ENCODE measurements at places on chromosomes 1 and 21. TPM values are rescaled to one million over a fixed set of nuclear protein-coding genes. Genes with fewer than 3 reads are reported as not detected.

TAL1 gene
- 3.2 TPM for total RNA-seq

LCE1F gene
- not detected for total RNA-seq

CRB1 gene
- 0.18 TPM for total RNA-seq

DNA sequence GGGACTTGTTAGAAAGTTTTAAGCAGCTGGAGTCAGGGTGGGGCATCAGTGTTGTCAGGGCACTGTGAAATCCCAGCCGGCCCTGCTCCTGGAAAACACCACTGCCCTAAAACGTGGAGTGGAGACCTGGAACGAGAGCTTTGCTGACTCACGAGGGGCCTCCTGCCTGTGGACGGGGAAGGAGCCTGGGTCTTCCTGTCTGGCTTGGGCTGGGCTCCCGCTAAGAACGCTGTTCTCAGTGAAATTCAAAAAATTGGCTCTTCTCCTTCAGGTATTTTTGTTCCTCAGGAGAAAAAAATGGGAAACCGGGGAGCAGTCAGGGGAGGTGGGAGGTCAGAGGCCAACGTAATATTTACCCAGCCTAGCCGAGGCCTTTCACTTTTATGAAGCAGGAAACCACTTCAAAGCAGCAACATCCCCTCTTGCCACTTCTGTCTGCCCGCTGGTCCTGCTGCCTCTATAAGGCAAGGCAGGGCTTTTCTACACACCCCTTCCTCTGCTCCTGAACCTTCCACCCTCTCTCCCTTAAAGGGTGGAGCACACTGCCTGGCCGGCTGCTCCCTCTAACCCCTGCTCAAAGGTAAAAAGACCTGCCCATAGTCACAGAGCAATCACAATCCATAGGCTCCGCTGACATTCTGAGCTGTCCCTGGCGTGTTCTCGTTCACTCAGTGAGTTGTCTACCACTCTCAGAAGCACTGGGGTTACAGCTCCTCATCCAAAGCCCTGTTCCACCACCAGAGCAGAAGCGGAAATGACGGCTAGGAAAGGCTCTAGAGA lies 8.0 kb downstream of the PLXNA2 start:
- DNase-seq: peak; percentile 63

DNA sequence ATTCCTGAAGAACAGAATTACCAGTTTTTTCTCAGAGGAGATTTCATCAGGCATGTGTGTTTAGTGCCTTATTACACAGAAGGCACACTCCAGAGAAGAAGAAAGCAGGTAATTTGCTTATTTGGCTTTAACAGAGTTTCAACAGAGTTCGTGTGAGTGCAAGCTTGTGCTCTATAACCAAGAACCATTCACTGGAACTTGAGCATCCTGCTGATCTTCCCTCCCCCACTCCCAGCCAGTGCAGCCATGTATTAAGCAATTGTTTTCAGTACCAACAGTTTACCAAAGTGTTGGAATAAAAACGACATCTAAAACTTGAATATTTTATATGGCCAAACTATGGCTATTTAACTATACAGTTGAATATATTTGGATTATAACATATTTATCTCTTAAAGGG lies 4.3 kb downstream of the MGST3 start:
- no peak for DNase-seq

DNA sequence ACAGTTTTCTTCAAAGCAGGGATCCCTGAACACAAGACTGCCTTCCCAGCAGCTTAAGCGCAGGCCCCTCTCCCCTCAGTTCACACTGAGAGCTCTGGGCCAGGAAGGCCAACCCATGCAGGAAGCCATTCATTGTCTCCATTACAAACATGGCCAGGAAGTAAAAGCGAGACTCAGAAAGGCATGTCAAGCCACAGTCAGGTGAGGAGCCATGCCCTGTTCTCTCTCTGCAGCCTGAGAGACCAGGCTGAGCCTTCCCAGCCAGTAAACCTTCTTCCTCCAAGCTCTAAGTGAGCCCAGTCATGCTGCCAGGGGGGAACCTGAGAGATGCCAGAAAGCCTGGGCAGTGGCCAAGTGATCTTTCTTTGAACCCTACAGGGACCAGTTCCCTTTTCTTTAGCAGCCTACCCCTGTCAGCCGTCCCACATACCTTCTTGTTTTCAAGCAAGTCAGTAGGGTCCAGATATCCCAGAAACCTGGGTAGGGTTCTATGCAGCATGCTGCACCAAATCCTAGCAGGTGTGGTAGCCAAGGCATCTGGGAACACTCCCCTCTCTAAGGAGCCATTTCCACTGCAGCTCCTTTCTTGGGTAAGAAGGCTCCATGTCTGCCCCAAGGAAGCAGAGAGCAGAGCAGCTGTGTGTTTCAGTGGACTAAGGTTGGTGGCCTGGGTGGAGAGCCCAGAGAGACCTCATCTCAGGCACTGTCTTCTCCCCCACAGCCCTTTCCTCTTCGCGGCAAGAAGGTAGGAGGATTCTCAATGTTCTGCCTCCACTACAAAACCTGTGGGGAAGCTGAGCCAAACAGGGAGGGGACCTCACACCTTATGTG lies 977 bp downstream of the TRAF3IP3 start:
- DNase-seq: no peak

DNA sequence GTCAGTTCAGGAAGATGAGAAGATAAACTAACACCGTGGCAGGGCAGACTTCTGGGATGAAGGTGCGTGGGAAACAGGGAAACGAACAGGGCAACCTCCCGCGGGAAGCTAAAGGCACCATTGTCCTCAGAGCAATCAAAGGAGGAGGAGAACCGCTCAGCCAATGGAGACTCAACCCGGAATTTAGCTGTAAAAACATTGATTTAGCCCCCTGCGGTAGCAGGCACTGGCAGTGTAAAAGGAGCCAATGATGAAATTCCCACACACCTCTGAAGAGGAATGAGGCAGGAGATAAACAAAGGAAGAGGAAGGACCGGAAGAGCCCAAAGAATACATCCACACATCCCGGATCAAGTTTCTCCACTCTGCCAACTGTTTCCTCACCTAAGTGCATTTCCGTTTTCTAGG lies 19.5 kb downstream of the HLCS start:
- no peak for DNase-seq

DNA sequence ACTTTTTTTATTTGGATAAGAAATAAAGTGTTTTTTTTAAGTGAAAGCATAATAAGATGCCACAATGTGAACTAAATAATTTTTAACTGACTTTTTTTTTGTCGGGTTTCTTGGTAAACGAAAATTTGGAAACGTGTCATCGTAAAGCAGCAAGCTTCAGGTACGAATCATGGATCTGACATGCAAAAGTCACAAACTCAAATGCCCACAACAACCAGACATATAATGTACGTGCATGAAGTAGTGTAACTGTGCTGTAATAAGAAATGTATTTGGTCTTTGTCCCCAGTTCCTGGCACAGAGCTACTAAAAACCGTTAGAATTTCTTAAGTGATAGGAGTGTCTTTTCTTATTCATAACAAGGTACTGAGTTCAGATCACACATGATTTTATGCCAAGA lies 44.3 kb upstream of the LRRC7 start:
- DNase-seq: no peak
